ENCODE measurements at places on chromosomes 6 and 20. TPM values are rescaled to one million over a fixed set of nuclear protein-coding genes. Genes with fewer than 3 reads are reported as not detected.

The HLA-DRA gene
- total RNA-seq, result not detected

The NMBR gene
- total RNA-seq, result not detected

DNA sequence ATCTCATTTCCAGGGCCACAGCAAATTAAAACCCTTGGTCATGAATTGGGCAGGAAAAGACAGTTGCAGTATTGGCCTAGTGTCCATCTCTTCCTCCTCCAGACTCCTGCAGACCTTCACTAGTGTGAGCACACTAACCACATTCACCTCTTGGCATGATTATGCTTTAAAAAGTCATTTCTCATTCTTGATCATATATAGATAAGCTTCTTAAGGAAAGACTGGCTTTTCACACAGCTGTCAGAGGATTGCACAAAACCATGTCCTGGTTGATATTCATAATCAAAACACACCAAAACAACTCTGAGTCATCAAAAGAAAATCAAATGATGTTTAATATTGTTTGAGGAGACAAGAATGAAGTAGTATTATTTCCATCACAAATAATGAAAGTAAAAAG is 52.1 kb downstream of the TMEM200A start:
- DNase-seq, result no peak

GRCh38 chr6:13653296-13653695 is 38.2 kb downstream of the NOL7 start:
- no peak for DNase-seq

- DNase-seq, result no peak
These were observed 17.6 kb downstream of the PRDM1 start for GRCh38 chr6:106103728-106104109.

- no peak for DNase-seq
These were observed 1295.6 kb upstream of the CITED2 start for GRCh38 chr6:140670021-140670420.

- peak; percentile 40 for DNase-seq
These were observed 13.3 kb downstream of the GRM4 start for GRCh38 chr6:34132486-34133185.

Data from A172 (cell line).